ENCODE measurements at places on chromosomes 3 and 15.

- no peak for DNase-seq
Measured at GRCh38 chr3:153305189-153305588, 143.2 kb downstream of the RAP2B start.

GRCh38 chr3:127431066-127431465 lies 143.2 kb upstream of the PRR20G start:
- no peak for DNase-seq

- DNase-seq = no peak
Measured at GRCh38 chr3:116473602-116474001, 28.3 kb upstream of the LSAMP start.

- peak; percentile 65 for DNase-seq
Measured at GRCh38 chr3:111277226-111277625, 205.6 kb downstream of the NECTIN3 start.

- DNase-seq = no peak
Measured at GRCh38 chr3:134350861-134351311, 23.4 kb downstream of the AMOTL2 start.

- no peak for DNase-seq
Measured at GRCh38 chr3:127589600-127590281, 792 bp downstream of the TPRA1 start.

DNA sequence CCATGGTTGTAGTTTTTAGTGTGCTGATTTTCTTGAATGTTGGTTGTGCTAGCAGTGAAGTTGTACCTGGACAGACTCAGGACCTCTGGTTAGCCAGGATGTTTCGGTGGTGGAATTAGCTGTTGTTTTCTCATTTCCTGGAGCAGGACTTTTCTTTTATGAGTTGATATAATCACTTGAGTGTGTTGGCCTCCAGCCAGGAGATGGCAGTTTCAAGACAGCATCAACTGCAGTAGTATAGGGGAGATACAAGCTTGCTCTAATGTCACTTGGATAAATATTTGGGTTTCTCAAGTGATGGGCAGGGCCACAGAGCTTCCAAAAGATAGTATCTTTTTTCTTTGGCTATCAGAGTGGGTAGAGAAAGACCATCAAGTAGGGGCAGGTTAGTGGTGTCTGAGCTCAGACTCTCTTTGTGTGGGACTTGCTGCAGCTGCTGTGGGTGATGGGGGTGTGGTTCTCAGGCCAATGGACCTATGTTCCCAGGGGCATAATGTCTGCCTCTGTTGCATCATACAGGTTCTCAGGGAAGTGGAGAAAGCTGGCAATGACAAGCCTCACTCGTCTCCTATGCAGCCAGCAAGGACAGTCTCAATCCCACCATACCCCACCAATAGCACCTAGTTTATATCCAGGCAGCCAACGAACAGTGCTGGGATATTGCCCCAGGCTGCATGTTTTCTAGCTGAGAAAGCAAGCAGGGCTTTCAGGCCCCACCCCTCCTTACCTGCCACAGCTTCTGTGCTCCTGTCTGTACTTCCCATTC lies 14.6 kb upstream of the OR5K2 start:
- no peak for DNase-seq

DNA sequence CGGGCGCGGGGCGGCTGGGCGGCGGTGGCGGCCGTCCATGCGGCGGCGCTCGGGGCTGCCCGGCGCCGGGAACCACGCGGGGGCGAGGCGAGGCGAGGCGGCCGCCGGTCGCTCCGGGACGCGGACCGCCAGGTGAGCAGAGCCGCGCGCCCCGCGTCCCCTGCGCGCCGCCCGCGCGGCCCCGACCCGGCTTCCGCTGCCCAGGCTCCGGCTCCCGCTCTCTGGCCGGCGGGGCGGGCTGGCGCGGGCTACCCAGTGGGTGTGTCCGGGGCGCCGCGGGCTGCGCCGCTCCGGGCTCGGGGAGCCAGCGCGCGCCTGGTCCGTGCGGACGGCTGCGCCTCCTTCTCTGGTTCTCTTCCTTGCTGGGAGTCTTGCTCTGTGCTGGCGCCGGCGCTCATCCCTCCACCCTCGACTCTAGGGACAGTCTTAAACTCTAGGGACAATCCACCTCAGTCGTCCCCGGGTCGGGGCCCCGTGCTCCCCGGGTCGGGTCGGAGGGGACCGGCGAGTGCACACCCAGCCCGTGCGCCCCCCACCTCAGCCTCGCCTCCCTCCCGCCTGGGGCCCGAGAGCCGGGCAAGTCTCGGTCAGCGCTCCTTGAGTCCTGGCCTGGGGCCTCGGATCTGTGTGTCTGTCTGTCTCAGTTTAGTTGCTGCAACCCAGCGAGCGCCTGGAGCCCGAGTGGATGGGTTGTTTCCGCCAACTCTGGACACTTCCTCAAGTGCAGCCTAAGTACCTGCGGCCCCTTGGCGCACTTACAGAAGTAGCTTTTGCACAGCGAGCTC lies 488 bp downstream of the THSD4 start:
- no peak for DNase-seq

DNA sequence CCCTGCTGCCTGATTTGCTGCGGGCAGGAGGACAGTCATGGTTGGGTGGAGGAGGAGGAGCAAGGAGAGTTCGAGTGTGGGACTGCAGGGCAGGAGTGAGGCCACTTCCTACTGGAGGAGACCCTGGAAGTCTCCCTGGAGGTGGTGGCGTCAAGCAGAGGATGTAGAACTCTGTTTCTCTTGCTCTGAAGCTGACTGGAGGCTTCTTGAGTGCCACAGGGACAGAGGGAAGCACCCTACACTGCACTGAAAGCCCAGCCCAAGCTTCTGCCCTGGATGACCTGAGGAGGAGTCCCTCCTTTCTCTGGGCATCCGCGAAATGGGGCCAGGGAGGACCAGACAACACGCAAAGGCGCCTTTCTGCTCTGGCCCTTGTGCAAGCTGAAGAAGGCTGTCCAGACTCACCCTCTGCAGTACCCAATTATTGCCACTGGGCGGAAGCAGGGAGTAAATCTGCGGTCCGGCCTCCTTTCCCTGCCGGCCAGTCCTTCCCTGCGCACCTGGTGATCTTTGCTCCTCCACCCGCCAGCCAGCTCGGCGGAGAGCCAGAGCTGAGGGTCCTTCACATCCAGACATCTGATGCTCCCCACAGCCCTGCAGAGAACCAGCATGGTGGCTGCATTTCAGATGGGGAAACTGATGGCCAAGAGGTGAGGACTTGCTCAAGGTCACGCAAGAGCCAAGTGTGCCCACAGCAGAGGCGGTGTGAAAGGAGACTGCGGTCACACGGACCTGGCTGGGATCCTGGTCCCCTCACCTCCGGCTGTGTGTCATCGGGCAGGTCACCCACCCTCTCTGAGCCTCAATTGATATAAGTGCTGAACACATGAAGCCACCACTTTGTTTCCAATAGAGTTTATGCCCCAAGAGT lies 207.1 kb downstream of the TBC1D2B start:
- DNase-seq = peak; percentile 58

DNA sequence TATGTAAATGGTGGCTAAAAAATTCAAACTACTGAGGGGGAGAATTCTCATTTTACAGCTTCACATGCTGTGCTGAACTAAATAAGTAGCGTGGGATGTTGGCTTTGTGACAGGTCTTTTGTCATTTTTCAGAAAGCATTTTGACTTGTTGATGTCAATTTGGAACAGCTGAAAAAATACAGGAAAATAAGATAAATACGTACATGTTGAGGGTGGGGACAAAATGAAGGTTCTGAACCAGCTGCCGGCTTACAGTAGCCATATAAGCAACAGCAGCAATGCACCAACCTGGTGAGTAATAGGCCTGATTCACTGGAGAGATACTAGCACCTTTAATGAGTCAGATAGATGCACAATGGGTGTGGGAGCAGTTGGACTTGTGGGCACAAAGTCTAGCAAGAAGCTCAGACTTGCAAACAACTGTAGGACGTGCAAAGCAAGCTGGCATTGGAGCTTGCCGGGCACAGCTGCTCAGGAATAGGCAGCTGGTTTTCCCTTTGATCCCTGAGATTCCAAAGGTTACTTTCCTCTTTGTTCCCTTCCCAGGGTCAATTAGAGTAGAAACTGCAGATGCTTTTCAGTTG lies 12.9 kb downstream of the B3GNT5 start:
- no peak for DNase-seq

DNA sequence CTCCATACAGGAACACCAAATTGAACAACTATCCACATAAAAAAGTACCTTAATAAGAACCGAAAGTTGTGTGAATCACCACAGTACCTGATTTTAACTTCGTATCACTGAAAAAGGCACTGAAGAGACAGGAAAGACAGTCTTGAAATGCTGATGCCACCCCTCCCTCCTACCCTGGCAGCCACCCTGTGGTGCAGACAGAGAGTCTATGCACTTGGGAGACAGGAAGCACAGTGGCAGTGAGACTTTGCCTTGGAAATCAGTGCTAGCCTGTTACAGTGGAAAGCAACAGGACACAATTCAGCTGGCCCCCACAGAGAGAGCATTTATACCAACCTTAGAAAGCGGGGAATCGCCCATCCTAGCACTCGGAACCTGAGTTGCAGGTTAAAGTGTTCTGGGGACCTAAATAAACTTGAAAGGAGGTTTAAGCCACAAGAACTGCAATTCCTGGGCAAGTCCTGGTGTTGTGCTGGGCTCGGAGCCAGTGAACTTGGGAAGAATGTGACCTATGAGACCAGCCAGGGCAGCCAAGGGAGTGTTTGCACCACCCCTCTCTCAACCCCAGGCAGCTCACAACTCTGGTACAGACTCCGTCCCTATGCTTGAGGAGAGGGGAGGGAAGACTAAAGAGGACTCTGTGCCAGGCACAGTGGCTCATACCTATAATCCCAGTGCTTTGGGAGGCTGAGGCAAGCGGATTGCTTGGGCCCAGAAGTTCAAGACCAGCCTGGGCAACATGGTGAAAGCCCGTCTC lies 240.1 kb downstream of the ISL2 start:
- DNase-seq = no peak

DNA sequence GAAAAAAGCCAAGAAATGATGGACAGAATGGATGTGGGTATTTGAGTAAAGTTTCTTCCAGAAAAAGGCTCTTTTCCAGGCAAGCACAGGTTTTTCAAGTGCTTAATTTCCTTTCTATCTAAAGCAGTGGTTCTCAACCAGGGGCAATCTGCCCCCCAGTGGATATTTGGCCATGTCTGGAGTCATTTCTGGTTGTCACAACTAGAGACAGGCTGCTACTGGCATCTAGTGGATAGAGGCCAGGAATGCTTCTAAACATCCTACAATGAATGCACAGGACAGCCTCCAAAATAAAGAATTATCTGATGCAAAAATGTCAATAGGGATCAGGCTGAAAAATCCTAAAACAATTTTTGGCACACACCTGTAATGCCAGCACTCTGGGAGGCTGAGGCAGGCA lies 23.9 kb downstream of the SEC22C start:
- peak; percentile 18 for DNase-seq

GRCh38 chr3:46283881-46284450 lies 41.7 kb downstream of the CCR3 start:
- DNase-seq = no peak

- no peak for DNase-seq
Measured at GRCh38 chr3:172613845-172614244, 90.6 kb upstream of the TNFSF10 start.

- no peak for DNase-seq
Measured at GRCh38 chr3:52889901-52890300, 7.4 kb downstream of the STIMATE start.

DNA sequence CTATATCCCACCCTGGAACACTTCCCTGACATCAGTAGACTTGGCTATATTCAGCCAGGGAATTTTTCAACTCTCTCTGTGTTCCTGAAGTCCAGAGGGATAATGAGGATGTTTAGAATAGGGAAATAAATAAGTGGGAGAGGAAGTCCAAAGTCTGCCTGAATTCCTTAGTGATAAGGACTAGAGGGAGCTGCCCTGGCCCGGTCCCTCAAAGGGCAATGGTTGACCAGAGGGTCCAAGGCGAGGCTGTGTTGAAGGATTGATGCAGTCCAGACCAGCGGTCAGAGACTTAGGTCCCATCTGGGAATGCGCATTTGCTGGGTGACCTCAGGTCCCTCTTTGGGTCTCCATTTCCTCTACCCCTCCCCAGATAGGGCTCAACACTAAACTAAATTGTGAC lies 7.9 kb downstream of the VIPR1 start:
- DNase-seq = no peak

DNA sequence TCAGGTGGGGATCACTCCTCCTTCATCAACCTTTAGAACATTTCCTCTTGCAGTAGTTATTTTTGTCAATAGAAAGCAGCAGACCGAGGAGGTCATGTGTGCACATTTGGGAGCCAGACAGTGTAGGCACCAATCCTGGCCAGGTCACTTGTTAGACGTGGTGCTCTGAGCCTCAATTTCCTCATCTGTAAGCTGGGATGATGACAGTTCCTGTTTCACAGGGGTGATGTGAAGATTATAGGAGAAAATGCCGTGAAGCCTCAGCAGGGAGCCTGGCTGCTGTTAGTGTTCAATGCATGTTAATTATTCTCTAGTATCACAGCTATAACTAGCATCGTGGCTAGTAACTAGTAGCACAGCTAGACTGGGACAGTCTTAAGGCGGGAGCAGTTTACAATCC lies 64.7 kb downstream of the ATP2B2 start:
- no peak for DNase-seq

DNA sequence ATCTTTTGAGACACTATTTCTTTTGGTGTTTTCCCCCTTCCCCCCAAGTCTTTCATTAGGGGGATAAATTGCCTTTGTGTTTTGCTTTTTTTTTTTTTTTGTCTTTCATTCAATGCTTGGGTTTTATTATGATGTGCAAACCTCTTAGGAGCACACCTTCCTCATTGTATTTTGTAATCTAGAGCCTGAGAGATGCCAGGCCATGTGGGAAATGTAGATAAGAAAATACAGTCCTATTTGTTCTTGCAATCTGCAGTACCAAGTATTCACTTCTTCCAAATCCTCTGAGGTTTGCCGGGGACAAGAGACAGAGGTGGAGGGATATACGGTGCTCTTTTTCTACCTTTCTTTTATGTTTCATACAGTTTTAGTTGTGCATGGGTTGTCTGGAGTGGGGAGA lies 66.7 kb downstream of the LARS2 start:
- no peak for DNase-seq

- DNase-seq = no peak
Measured at GRCh38 chr3:189966843-189967242, 153.9 kb downstream of the P3H2 start.

GRCh38 chr3:98954791-98955604 lies 53.5 kb upstream of the DCBLD2 start:
- no peak for DNase-seq

- peak; percentile 42 for DNase-seq
Measured at GRCh38 chr3:42701371-42702065, 1.1 kb downstream of the HHATL start.

- no peak for DNase-seq
Measured at GRCh38 chr3:38646630-38647029, 2.9 kb downstream of the SCN5A start.

DNA sequence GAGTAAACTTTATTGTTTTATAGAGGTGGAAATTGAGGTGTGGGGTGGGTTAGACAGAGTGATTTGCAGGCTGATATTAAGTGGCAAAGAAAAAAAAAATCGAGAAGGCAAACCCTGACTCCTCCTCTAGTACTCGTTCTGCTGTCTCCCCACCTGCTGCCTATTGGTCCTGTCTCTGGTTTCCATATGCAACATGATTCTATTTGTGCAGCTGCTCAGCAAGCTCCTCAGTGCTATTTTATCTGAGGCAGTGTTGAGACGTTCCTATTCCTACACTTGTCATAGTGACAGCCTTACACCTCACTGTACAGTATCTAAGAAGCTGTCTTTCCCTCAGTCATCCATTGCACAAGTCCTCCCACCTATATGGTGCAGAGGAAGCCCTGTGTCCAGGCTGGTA lies 45.1 kb downstream of the RSL24D1 start:
- DNase-seq = no peak
